ENCODE measurements at places on chromosomes 6 and 20.
A peak's percentile ranks its signal among the peaks of the same experiment; 100 is the strongest.

DNA sequence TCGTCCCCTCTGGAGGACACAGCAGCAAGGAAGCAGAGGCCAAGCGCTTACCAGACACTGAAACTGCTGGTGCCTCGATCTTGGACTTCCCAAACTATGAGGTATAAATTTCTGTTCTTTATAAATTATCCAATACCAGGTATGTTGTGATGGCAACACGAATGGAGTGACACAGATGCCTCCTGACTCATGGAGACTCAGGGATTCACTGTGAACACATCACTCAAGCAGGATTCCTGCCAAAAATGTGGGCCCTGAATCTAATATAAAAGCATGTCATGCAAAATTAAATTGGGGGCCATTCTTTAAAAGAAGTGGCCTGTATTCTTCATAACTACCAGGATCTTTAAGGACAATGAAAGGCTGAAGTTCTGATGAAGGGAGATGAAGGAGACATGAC lies 52.5 kb upstream of the SLC22A23 start:
- peak; percentile 49 for DNase-seq

GRCh38 chr20:44159711-44160110 lies 27.3 kb downstream of the JPH2 start:
- no peak for DNase-seq

DNA sequence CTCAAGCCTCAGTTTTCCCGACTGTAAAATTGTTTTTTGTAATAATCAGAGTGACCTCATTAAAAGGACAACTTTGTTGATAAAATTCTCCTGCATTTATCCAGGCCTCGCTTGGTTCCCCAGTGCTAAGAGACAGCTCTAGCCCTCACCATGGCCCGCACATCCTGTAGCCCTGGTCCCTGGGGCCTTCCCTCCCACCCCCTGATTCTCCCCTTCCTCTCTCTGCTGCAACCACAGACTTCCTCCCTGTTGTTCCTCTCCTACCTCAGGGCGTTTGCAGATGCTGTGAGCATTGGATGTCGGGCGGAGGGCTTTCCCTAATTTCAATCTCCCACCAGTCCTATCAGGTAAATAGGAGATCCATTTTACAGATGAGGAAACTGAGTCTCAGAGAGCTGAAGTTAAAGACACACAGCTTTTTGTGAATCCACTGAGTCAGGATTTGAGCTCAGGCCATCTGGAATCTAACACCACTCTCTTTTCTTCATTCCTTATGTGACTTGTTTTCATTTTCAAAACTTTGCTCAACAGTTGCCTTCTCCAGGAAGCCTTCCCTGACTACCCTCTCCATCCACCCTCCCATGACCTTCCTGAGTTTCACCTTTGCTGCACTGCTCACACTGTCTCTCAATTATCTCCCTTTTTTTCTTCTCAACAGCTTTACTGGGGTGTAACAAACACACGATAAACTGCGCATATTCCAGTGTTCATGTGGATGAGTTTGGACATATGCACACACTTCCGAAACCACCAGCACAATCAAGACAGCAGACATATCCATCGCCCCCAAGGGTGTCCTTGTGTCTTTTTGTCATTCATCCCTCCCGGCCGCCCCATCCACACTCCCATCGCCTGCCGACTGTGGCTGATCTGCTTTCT lies 107.1 kb downstream of the CEBPB start:
- DNase-seq: no peak

DNA sequence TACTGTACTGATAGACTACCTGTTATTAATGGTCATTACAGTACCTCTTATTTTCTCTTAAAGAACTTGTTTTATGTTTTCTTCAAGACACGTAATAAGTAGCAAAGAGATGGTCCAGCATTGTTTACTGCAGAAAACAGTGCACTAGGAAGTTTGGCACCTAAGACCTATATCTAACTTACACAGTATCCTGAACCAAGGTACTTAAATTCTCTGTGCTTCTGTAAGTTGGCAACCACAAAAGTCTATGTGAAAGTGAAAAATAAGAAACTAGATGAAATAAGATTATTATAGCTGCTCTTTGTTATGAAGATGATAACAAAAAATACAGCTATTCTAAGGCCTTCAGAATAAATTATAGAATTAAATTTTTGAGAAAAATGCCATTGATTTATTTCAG lies 411.7 kb upstream of the SOX4 start:
- DNase-seq: no peak

- no peak for DNase-seq
These were observed 78.1 kb downstream of the NCOA7 start for GRCh38 chr6:125868678-125869395.

DNA sequence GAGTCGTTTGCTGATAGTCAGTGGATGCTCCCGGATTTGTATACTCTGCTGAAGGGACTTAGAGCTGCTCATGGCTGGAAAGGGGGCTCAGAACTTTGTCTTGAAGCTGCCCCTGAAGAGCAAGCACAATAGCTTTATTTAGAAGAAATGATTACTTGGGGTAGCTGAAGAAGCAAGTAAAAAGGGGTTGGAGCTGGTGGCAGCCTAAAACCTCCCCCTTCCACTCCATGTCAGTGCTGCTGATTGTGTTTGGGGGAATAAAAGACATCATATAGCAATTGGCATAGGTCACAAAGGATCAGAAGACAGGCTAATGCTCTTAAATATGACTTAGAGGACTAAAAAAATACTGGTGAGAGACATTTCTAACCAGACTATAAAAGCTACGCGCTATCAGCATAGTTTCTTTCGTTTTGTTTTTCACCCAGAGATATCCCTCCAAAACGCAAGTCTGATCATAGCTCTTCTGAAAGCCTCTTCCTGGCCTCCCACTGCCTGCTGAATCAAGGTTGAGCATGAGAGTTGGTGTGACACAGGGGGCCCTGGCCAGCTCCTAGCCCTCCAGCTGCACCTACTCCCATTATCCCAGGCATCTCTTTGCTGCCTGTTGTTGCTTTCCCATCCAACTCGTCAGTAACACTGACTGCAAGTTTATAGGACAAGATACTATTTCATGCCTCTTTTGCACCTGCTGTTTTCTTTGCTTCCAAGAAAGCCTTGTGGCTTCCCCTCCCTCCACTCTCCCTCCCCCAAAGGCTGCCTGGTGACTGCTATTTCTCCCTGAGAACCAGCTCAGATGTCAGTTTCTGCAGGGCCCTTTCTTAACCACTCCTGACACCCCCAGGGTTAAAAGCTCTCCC lies 33.9 kb upstream of the SGK1 start:
- no peak for DNase-seq

DNA sequence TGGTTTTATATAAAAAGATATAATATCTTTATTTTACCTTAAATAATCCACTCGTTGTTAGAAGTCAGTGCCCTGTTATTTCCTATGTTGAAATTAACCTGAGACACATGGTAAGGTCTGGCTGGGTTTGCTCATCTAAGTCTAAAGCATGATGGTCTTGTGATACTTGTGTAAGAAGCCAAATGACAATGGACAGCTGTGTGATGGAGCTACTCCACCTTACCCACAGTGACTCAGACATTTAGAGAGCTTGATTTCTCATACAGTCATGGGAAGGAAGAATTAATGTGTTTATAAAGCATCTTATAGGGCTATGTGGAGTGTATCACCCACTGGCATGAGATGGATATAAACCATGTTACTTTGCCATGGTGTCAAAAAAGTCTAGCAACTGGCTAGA lies 11.7 kb downstream of the CTCFL start:
- DNase-seq: peak; percentile 61

DNA sequence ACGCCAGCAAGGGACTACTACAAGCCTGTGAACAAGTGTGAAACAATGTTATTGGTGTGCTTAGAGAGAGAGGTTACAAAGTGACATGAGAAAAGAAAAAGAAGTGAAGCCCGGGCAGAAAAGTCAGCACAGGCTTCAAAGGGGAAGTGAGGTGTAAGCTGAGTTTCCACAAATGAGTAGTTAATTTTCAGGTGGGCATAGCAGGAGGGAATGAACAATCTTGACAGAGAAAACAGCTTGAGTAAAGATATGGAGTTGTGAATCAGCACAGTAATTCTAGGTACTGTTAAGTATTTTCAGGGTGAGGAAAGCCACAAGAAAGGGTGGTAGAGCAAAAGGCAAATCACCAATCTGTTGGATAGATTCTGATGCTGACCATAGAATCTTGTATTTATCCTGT lies 4.3 kb downstream of the KCNQ5 start:
- no peak for DNase-seq

- DNase-seq: no peak
These were observed 39.8 kb downstream of the SRSF3 start for GRCh38 chr6:36633915-36634314.
